CD4-positive, alpha-beta T cell treated with Interleukin-21 for 1 hour (primary cell): ENCODE measurements at places on chromosomes 16 and 17.
A peak's percentile ranks its signal among the peaks of the same experiment; 100 is the strongest.

GRCh38 chr17:3766779-3767178 lies 34.2 kb downstream of the ITGAE start:
- DNase-seq = peak; percentile 58

DNA sequence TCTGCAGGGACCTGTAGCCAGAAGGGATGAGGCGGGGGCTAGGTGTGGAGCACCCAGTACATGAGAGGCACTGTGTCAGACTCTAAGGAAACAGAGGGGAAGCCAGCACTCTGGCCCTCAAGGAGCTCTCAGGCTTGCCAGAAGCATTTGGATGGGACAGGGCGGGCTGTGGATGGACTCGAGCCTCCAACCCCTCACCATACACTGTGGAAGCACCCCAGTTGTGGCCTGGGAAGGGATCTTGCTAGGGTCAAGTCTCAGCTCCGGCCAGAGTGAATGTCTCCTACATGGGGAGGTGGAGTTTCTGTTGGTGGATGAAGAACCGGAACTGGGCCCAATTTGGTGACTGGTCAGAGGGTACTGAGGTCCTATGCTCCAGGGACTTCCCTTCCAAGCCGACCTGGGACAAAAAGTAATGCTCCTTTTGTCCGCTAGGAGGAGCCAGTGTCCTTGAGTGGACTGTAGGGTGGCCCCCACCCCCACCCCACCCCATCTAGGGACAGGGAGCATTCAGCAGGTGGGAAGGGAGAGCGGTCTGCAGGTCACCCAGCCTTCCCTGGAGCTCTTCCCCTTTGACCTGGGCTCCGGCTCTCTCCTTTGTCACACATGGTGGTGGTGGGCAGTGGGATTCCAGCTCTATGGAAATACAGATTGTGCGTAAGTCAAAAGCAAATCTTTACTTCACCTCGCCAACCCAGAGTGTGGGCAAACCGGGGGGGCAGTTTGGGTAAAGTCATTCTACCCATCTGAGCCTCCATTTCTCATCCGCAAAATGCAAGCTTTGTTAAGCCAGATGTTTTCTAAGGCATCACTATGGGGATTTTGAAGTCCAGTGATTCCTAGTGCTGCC lies 20.4 kb upstream of the PHB1 start:
- DNase-seq = peak; percentile 52

DNA sequence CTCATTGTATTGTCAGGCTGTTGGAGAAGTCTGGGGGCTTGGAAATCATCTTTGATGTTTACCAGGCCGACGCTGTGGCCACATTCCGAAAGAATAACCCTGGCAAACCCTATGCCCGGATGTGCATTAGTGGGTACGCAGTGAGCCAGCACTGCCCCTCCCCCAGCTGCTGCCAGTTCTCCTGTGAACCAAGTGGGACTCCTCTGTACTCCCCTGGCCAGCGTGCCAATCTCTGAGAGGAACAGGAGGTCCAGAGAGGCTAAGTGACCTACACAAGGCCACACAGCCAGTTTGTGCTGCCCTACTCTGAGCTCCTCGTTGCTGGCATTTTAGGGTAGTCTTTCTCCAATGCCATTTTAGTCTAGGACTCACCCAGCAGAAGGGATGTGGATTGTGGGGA lies 1.9 kb upstream of the LLGL2 start:
- no peak for DNase-seq

DNA sequence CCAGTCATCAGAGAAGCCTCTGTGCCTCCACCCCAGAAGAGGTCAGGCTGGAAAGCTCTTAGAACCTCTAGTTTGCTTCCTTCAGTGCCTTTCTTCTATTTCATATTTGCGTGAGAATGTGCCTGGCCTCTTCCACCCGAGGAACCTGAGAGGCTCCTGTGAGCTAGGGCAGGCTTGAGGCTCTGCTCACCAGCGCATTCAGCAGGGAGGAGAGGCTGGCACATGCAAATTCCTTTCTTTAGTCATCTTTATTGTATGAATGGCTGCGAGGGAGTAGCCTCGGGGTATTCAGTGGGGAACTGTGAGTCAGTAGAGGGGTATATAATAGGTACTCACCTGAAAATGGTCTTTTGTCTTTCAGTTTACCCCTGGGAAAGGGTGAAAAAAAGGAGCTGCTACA lies 268.3 kb downstream of the ABCC12 start:
- DNase-seq = no peak

DNA sequence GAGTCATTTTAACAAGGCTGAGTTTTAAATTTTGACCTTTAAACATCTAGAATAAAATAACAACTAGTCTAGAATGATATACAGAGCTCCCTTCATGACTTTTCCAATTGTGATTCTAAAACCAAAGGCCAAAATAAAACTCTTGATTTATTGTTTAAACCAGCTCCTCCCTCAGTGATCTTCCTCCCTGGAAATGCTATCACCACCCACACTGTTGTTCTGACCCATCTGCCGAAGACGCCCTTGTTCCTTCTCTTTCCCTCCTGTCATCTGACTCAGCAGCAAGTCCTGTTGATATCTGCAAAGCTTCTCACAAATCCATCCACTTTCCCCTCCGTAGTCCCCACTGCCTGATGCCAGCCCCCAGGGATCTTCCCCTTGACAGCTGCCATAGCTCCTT lies 231.6 kb upstream of the DYNLRB2 start:
- no peak for DNase-seq

- no peak for DNase-seq
These were observed 819.9 kb downstream of the KCNJ2 start for GRCh38 chr17:70989280-70989679.

DNA sequence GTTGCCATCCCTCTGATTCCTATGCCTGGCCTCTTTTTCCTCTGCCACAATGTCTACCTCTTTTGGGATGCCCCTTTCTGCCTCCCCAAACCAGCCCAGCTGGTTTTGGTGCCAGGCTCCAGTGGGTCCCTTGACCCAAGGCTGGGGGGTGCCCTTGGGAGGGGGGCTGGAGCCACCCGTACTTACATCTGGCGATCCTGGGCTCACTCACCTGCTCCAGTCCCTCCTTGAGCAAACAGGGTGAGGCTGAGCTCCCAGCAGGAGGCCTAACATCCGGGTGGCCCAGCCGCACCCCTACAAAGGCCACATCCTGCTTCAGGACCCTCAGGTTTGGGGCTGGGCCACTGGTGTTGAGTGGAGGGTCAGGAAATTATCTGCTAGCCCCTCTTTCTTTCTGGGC lies 1.2 kb downstream of the ERN2 start:
- DNase-seq = no peak

DNA sequence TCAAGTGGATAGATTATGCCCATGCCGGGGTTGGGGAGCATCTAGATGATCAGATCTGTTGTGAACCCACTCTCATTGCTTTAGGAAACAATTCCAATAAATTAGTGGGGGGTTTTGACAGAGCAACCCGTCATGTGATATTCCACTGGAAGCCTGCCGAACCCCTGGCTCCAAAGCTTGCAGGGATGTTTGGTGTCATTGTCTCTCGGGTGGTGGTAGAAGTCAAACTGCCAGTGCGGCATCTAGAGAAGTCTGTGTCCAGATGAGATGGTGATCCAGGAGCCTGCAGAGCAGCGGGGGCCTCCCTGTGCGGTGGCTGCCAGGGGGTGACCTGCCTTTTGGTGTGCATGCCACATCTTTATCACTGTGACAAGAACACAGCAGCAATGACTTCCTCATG lies 91.7 kb downstream of the SHISA6 start:
- DNase-seq = no peak

- DNase-seq = no peak
These were observed 14.2 kb downstream of the LGALS3BP start for GRCh38 chr17:78965491-78965924.

GRCh38 chr16:83968306-83968851 lies 335 bp downstream of the NECAB2 start:
- DNase-seq = no peak

GRCh38 chr17:51869387-51869786 lies 289.1 kb downstream of the CA10 start:
- DNase-seq = no peak

GRCh38 chr16:64738321-64738960 lies 383.4 kb downstream of the CDH11 start:
- DNase-seq = no peak

GRCh38 chr16:67542464-67542863 lies 13.8 kb downstream of the RIPOR1 start:
- peak; percentile 93 for DNase-seq

DNA sequence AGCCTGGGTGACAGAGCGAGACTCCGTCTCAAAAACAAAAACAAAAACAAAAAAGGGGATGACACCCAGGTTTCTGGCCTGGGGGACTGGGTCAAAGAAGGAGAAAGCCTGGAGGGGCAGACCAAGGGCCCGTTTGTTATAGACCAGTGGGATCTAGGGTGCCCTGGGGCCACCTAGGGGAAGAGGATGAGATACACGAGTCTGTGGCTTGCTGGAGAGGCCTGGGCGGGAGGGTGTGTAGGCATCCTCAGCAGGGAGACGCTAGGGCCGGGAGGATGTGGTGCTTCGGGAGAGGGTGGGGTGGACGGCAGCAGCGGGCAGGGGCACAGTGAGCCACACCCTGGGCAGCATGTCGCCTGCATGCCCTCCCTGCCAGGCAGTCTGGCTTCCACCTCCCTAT lies 17.1 kb upstream of the CRK start:
- DNase-seq = no peak

GRCh38 chr17:76141212-76142038 lies at the start of gene FOXJ1:
Gene FOXJ1 (minus strand): TSS chr17:76141245. CDS start chr17:76140395, 850 bp downstream.
- DNase-seq = peak; percentile 96

GRCh38 chr17:18262641-18263040 lies 2.2 kb downstream of the MIEF2 start:
- DNase-seq = no peak

GRCh38 chr17:32256012-32256700 lies 9.5 kb upstream of the RHBDL3 start:
- no peak for DNase-seq

GRCh38 chr17:42917236-42917603 lies 16.6 kb downstream of the G6PC1 start:
- no peak for DNase-seq

DNA sequence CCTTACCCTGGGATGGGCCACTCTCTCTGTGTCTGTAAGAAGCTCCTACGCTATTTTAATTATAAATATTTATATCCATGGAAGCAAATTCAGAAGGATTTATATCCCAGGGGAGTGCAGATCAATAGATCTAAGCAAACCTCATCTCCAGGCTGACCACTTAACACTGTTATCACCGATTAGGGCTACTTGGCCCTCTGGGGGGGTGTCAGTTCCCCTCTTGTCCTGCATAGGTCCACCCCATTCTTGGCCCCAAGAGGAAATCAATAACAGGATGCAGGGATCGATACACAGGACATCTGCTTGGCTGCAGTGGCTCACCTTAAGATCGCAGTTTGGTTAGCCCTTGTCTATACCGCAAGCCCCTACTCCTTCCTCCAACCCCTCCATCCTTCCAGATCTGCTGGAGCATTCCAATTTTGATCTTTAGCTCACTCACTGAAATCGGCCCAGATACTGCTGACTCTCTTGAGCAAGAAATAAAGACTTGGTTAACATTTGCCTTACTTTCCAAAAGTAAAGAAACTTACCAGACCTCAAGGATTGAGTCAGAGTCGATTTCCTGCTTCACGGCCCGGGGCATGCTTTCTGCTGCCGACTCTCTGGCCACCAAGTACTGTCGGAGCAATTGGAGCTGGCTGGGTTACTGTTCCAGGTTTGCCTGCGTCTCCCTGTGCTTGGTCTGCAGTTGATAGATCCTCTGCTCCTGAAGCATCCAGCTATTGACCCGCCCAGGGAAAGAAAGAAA lies 112.3 kb upstream of the PMFBP1 start:
- no peak for DNase-seq

- peak; percentile 41 for DNase-seq
These were observed 5.5 kb downstream of the TMEM204 start for GRCh38 chr16:1538804-1539520.

GRCh38 chr17:17495536-17496188 lies 533 bp downstream of the RASD1 start:
- DNase-seq = peak; percentile 18

DNA sequence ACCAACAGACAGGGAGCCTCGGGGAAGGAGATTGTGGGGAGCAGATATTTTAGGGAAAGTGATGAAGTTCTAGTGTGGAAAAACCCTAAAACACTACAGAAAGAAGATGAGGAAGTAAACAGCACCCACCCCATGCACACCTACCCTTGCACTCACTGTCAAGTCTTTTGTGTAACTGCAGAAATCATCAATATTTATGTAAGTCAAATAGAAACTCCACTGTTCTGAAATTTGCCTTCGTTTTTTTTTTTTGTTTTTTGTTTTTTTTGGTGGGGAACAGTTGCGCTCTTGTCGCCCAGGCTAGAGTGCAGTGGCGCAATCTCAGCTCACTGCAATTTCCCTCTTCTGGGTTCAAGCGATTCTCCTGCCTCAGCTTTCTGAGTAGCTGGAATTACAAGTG lies 273.4 kb downstream of the CPPED1 start:
- no peak for DNase-seq

DNA sequence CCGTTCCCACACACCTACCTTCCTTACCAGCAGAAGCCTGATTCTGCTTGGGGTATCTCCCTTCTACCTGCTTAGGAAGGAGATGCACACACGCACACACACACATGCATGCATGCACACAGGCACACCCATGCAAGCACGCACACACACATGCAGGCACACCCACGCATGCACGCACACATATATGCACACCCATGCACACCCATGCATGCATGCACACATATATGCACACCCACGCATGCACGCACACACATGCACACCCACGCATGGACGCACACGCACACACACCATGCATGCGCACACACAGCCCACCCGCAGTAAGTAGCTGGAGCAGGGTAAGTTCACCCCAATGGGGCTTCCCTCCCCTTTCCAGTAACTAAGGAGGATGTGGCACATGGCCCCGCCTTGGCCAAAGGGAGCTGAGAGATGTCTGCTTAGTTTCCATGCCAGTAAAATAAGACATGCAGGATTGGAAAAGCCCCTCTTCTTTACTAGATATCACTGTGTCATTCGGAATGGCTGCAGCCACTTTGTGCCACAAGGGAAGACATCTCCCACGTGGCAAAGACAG lies 33.7 kb downstream of the ADCY9 start:
- no peak for DNase-seq

DNA sequence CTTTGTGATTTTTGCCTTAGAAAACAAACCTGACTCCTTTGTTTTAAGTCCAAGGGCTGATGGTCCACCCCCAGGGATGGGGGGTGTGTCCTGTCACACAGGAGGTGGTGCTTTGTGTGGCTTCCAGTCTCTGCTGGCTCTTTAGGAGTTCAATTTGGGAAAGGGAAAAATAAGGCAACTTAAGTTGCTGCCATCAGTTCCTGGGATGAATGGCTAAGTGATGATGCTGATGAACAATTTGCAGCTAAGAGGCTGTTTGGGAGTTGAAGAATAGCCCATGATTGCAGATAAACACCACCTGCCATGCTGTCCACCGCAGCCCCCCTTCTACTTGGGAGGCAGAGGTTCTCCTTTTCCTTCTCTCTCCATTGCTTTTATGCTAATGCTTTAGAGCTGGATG lies 40.2 kb downstream of the ARL4D start:
- DNase-seq = no peak

- no peak for DNase-seq
These were observed 4.3 kb downstream of the SLC5A2 start for GRCh38 chr16:31487071-31487719.

DNA sequence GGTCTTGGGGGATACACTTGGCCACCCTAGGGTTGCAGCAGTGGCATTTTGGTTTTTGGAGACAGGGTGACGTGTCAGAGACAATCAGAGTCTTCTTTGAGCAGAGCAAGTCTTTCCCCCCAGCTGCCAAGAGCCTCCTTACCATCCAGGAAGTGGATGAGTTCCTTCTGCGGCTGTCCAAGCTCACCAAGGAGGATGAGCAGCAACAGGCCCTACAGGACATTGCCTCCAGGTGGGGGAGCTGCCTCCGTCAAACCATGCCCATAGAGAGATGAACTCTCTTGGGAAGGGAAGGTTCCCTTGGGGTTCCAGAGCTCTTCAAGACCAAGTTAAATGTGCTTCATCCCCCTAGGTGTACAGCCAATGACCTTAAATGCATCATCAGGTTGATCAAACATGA lies 11.3 kb downstream of the LIG3 start:
- DNase-seq = no peak
